Hindlimb muscle (tissue), 1 donor: ENCODE measurements at places on chromosomes 3 and 15.

DNA sequence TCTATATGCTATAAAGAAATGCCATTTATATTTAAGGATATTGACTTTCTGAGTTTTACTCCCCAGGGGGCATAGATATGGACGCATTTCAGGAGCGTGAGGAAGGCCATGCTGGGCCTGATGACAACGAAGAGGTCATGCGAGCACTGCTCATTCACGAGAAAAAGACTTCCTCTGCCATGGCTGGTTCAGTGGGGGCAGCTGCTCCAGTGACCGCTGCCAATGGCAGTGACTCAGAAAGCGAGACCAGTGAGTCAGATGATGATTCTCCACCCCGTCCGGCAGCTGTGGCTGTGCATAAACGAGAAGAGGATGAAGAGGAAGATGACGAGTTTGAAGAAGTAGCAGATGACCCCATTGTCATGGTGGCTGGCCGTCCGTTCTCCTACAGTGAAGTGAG, 38.4 kb downstream of the GTF2E1 start:
- DNase-seq: no peak

DNA sequence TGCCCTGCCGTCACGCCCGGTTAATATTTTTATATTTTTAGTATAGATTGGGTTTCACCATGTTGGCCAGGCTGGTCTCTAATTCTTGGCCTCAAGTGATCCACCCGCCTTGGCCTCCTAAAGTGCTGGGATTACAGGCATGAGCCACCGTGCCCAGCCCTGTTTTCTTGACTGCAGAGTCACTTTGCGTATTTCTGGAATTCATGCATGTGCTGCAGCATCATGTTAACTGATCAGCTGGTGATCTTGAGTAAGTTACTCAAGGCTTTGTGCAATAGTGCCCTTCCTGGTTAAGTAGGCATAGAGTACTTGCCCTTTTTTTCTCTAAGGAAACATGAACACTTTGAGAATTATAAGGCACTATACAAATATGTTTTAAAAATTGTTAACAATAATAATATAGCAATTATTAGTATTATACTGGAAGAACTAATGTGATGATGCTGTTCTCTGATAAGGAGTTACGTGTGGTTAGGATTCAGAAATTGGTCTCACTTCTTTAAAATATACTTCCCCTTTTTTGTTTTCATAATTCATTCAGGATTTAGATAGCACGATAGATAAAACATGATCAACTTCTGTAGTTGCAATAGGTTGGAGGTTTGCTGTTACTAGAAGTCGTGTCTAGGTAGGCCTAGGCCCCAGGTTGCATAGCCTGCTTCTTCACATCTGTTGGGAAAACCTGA, 33.6 kb downstream of the GPR171 start:
- DNase-seq: no peak

DNA sequence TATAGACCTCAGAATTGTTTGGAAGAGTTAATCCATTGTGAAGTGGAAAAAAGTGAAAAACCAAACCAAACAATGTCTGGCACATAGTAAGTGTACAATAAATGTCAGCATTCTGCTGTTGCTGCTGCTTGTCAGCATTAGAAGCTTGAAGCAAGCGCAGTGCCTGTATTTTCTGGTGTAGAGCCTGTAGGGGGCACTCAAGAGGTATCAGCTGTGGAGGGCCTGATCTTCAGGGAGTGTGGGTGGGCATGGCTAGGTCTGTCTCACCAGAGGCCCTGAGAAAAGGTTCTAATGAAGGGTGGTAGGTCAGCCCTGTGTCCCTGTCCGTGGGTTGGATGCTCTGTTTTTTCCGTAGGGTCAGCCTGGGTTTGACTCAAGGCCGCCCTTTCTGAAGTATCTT, 3.6 kb downstream of the ADAMTSL3 start:
- no peak for DNase-seq

- DNase-seq: no peak
Observed at GRCh38 chr3:44416031-44417030, 61.1 kb downstream of the ZNF445 start.

DNA sequence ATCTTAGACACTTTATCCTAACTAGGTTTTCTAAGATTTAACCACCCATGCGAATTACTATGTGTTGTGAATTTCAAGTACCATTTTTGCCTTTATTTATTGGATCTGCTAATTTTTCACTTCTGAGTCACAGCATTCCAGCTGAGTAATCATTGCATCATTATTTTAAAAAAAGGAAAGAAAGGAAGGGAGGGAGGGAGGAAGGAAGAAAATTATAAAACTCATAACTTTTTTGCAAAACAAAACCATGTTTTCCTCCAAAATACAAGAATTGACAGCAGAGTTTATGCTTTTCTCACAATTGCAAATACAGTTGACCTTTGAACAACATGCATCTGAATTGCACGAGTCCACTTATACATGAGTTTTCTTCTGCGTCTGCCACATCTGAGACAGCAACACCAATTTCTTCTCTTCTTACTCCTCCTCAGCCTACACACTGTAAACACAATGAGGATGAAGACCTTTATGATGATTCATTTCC, 651.4 kb upstream of the NECTIN3 start:
- DNase-seq: no peak
